Astrocyte of the spinal cord (primary cell): ENCODE measurements at places on chromosomes 5 and 9.

DNA sequence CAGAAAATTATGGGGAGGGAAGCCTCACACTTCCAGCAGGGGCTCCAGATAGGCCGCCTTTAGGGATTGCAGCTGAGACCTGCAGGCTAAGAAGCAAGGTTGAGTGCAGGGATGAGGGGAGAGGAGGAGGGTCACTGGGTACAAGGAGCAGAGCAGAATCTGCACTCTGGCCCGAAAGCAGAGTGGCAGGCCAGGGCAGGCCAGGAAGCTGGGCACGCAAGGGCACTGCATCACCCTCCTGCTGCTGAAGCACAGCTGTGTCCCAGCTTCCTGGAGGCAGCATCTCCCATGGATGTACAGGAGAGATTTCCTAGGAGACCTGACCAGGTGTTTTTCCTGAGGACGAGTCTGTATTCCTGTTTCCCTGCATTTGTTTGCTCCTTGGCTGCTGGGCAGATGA lies 92.1 kb downstream of the SYK start:
- DNase-seq = no peak

DNA sequence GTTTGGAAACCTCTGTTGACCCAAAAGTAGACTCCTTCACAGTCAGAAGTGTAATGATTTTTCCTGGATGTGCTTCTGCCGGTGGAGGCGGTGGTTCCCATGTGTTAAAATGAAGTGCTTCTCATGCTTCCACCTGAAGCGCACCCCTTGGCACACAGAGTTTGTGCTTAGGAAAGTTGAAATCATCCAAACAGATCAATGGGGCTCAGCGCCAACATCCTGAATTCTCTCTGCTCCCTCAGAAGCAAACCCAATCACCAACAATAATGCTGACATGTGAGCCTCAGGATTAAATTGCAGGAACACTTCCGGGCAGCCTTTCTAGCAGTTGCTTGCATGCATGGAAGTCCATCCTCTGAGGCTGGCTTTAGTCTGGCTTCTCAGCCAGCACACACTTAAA lies 71.0 kb downstream of the MED10 start:
- DNase-seq = no peak

DNA sequence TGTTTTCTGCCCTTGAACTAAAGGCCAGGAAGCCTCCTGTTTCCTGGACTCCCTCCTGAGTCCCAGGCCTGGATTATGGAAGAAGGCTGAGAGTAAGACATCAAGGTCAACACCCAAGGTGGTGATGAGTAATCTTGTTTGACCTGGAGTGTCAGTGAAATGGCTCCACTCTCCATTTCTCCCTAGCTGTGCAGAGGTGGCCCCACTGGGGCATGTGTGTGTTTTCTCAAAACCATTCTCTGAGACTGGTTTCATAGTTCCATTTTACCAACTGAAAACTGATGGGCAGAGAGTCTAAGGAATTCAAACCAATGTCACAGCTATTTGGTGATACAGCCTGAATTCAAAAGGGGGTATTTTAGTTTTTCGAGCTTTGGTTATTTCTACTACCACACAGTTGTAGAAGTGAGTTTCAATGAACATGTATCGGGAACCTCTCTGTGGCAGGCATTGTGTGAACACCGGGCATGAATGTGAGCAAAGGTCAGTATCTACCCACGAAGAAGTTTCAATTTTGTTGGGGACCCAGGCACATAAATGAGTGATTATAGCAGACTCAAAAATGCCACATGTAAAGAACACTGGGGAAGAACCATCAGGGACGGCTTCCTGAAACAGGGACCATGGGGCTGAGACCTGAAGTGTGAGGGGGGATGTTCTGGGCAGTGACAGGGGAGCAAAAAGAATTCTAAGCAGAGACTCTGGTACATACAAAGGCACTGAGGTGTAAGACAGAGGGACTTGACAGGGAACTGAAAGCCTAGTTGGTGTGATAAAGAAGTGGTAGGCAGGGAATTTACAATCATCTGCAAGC lies 269.6 kb upstream of the KLF4 start:
- no peak for DNase-seq

DNA sequence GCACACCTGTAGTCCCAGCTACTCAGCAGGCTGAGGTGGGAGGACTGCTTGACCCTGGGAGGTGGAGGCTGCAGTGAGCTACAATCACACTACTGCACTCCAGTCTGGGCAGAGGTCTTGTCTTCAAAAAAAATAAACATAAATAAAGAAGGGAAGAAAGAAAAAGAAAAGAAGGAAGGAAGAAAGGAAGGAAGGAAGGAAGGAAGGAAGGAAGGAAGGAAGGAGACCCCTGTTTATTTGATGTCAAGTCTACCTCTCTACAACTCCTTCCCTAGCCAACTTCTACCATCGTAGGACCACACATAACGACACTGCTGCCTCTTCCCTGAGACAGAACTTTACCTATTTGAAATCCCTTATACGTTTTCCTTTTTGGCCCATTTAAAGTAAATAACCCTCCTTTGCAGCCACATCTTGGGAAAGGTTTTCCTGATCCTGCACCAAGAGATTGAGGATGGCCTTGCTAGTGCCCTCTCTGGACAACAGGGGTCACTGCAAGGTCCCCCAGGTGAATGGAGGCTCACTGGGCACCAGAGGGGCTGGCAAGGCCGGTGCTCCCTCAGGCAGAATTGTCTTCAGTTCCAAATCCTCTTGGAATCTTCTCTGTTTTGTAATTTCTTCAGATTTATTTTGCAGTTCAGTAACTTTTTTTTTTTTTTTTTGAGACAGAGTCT lies 10.5 kb downstream of the RPS14 start:
- DNase-seq = peak; percentile 16

DNA sequence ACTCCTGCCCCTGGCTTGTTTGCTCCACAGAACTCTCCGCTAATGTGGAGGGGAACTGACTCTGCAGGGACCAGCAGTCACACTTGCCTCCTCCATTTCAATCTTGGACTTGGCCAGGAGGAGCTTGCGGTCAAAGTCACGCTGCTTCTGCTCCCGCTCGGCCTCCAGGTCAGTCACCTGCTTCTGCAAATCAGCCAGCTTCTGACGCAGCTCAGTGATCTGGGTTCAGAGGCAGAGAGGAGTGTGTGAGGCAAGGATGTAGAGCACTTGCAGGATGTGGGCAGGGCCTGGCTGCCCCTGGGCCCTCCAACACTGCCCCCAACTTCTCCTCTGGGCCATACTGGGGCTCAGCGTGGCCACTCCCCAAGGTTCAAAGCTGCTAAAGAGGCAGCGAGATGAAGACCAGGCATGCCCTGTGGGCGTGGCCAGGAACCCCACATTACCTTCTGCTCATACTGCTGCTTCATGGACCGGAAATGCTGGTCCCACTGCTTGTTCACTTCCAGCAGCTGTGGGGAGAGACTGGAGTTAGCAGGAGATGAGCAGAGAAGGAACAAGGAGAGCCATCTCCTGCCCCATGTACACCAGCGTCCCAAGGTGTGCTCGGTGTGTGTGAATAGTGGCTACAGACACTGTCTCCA lies 22.2 kb downstream of the GPX3 start:
- DNase-seq = no peak

DNA sequence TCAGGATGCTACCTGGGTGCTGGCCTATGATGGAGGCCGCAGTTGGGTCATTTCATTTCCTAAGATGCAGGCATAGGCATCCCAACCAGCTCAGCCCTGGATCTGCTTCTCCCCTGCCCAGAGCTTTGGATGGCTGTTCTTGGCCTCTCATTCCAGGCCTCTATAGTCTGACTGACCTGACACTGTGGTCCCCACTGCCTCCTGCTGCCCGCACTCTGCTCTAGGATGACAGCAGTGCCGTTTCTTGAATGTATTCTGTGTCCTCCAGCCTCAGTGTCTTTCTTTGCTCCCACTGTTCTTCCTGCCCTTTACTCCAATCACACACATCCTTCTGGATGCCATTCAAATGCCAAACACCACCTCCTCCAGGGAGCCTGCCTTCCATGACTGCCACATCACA lies 235.7 kb downstream of the HSPA4 start:
- DNase-seq = peak; percentile 42

GRCh38 chr5:16722097-16722495 lies 105.3 kb upstream of the RETREG1 start:
- DNase-seq = no peak

DNA sequence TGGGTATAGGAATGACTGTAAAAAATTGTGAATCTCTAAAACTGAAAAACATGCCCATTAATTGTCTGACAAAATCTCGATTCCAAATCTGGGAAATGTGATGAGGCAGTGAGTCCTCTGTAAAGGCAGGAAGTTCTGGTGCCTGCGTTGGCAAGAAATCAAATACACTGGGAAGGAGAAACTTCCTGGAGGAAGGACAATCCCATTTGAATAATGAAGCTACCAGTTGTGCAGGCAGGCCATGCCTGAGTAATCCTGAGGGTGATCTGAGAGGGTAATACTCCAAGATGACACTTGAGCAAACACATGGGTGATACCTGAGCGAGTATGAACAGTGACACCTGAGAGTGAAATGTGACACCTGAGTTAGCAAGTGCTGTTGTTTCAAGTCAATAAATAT lies 49.7 kb downstream of the KIF24 start:
- DNase-seq = no peak

GRCh38 chr5:94485067-94485466 lies 133.3 kb downstream of the KIAA0825 start:
- DNase-seq = no peak

DNA sequence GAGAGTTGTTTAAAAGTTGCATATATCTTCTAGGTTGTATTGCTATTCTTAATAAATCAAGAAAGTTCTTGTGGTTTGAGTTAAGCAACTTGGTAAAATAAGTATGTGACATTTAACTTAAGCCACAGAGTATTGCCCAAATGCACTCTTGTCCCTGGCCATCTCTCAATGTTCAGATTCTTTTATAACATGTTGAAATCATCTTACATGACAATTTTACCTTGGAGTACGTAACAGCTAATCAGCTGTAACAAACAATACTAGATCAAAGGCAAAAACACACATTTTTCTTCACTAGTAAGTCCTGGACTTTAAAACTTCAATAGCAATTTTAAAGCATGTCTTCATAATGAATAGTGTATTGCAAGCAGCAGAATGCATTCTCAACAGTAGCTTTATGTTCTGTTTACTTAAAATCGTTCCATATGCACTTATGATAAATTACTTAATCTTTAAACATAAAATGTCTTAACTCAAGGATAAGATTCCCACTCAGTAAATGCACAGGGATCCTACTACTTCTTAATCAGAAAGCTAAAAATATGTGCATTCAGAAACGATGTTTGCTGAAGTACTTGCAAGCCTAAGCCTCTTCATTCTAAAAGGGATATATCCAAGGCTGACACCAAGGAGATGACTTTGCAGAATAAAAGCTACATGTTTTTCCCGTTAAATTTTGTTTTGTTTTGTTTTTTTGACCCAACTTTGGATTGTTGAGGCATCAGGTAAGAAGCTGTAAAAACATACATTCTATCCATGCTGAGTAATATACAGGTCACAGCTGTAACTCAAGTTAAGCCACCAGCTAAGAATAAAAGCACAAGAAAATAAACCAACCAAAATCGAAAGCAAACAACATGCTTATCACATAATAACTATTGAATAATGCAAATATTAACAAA lies 86.1 kb upstream of the NFIB start:
- no peak for DNase-seq

DNA sequence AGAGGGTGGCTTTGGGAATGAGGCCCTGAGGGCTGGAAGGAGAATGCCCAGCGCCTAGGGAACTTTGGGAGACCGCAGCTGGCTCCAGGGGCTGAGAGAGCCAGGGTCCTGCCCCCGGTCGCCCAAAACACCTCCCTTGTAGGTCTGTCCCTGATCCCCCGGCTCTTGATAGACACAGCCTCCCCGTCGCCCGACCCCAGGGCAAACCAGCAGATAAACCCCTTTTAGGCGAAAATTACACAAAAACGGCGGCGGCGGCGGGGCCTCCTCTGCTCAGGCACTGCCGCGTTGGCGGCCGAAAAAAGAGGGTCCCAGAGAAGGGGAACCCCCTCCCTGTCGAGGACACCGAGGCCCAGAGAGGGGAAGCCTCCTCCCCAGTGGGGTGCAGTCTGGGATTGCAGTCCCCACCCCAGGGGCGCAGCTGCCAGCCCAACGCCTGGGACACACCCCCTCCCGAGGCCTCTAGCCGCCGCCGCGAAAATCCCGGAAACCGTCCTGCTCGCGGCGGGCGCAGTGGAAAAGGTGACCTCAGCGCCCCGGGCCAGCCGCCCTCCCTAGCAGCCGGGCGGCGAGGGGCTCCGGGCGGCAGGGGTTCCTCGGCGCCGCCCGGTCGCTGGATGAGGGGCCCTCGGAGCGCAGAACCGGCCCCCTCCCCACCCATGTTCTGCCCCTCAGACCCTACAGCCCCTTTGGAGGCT lies 3.1 kb upstream of the BARX1 start:
- no peak for DNase-seq

- peak; percentile 35 for DNase-seq
These were observed 91.7 kb upstream of the SHB start for GRCh38 chr9:38160613-38161215.

GRCh38 chr9:95089257-95090022 lies 228.1 kb downstream of the FANCC start:
- DNase-seq = no peak

- DNase-seq = no peak
These were observed 14.5 kb downstream of the PHAX start for GRCh38 chr5:126615286-126615685.

DNA sequence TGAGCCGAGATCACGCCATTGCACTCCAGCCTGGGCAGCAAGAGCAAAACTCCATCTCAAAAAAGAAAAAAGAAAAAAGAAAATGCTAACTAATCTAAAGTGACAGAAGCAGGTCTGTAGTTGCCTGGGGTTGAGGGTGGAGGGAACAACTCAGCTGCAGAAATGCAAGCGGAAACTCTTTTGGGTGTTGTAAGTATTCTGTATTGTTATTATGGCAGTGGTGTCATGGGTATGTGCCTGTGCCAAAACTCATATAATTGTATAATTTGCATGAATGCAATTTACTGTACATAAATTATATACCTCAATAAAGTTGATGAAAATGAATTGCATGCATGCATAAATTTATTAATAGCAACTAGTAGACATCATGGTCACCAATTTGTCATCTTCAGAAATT lies 23.0 kb upstream of the RPS23 start:
- no peak for DNase-seq

DNA sequence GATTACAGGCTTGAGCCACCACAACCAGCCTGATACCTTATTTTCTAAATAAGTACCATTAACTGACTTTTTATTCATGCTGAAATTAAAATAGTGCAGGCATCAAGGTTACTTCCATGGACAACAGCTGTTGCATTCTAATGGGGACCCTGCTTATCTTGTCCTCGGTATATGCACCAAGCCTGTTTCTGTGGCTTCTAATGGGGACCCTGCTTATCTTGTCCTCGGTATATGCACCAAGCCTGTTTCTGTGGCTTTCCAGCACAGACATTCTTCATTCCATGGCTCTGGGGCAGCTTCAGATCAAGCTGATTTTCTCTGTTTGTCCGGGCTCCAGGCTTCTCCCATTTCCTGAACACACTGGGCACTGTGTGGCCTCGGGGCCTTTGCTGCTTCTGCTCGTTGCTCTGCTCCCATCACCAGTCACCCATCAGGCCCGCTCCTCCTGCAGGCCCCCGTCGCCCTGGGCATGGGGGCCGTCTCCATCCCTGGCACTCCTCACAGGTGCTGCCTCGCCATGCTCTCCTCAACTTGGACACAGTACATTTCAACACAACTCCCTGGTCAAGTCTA lies 30.7 kb downstream of the ZNF354A start:
- DNase-seq = no peak

- peak; percentile 61 for DNase-seq
These were observed 130.0 kb upstream of the LHFPL2 start for GRCh38 chr5:78778538-78778937.

GRCh38 chr5:152688561-152689249 lies 283.6 kb upstream of the NMUR2 start:
- DNase-seq = peak; percentile 97

- DNase-seq = no peak
These were observed 261.5 kb downstream of the PARP8 start for GRCh38 chr5:50927953-50928352.
